ENCODE measurements at places on chromosomes 5 and 9.

GRCh38 chr9:84736081-84736480 lies 66.6 kb downstream of the NTRK2 start:
- no peak for DNase-seq

GRCh38 chr5:961711-962240 lies 46.8 kb upstream of the NKD2 start:
- no peak for DNase-seq

DNA sequence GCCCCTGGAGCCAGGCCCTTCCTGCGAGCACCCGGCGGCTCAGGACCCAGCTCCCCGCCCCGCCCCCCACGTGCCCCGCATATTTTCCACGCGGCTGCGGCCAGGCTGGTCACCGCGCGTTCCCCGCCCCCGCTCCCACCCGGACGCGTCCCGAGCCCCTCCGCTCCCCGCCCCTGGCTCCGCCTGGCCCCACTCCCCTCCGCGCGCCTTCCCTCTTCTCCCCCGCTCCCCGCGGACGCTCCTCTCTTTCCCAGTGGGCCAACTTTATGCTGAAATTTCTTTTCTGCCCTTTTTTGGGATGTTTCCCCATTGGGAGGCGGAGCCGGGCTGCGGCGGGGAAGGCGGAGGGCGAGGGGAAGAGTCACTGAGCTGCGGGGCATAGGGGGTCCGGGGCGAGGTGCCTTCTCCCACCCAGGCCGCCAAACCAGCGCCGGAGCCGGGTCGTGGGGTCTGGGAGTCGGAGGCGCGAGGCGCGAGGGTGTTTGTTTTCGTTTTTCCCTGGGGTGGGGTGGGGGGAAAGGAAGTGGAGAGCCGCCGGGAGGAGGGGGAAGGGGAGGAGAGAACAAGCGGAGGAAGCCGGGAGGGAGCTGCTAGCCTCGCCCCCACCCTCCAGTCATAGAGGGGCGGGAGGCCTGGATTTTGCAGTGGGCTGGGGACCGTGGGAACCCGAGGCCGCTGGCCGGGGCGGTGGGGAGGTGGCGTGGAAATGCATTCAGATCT lies 1.0 kb upstream of the TPM2 start:
- DNase-seq, result no peak

- DNase-seq, result no peak
These were observed 52.2 kb downstream of the COL5A1 start for GRCh38 chr9:134693641-134694367.

DNA sequence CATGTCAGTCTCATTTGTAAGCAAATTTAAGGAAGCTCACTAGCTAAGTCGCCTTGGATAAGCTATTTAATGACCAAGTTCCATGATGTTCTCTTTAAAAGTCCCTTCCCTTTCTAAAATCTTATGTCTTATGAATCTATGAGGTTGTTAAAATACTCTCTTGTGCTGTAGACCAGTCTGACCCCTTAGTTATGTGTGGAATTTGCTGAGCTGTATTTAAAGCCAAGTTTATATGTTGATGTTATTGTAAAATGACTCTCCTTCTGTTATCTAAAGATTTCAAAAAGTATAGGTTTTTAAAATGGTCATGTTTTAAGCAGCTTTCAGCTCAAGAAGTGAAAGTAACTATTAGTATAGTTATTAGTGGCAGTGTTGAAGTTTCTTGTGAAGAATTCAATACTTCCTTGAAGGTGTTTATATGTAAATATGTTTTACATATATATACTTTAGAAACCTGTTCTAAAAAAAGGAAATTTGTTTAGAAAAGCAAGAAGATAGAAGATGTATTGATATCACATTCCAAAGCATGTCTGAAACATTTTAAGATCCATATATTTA lies 92.2 kb downstream of the CDC42SE2 start:
- no peak for DNase-seq

- no peak for DNase-seq
These were observed 36.4 kb downstream of the MTX3 start for GRCh38 chr5:79954620-79955019.

DNA sequence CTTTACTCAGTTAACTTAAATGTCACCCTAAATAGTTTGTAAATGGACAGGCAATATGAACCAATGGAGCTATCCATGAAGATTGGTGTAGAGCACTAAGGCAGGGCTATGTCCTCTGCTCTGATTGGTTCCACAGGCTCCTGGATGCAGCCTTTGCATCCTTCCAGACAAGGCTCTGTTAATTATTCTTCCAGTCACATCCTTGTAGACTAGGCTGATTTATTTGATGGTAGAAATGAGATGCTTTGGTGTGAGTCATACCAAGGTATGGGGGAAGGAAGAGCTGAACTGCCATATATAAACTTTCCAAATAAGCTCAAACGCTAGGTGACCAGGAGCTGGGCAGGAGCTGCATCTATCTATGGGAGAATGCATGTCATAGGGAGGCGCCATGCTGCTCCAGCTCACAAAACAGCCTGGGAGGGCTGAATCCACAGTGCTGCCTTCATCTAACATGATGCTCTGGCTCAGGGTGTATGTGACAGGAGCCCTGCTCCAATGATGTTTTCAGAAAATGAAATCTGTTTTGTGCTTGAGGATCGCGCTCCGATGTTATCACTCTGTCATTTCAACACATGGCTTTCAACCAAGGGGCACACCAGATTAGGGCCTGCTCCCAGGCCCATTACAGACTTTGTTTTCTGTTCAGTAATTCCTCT lies 818.0 kb upstream of the ZNF608 start:
- DNase-seq, result no peak

- DNase-seq, result no peak
These were observed 48.7 kb downstream of the RICTOR start for GRCh38 chr5:39025456-39025855.

- DNase-seq, result no peak
These were observed 134.1 kb downstream of the ARL15 start for GRCh38 chr5:54176066-54176830.

DNA sequence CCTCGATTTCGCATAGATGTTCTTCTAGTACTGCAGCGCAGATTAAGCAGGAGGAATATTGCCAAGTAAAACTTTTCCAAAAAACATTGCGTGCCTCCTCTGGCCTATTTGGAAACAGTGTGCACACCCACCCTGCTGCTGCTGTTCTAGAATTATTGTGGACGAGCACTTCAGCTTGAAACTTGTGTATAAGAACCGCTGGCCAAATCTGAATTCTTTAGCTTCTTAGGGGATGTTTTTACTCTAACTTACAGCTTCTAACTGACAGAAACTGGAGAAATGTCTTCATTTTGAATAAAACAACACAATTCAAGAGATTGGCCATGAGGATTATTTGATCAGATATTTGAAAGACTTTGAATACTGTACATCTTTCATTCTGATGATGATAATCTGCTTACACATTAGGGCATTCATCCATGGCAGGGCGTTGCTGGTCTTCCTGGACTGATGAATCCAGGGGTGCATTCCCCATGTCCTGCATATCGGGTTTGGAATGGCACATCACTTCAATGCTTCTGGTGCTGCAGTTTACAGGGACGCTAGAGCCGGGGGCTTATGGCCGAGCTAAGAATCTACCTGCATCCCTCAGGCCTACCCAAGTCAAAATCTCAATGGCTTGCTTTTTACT lies 6.5 kb downstream of the ADAMTS16 start:
- DNase-seq, result no peak

- no peak for DNase-seq
These were observed 6.7 kb upstream of the CDH6 start for GRCh38 chr5:31186672-31187267.

GRCh38 chr5:104186510-104186909 lies 623.9 kb upstream of the NUDT12 start:
- DNase-seq, result no peak

DNA sequence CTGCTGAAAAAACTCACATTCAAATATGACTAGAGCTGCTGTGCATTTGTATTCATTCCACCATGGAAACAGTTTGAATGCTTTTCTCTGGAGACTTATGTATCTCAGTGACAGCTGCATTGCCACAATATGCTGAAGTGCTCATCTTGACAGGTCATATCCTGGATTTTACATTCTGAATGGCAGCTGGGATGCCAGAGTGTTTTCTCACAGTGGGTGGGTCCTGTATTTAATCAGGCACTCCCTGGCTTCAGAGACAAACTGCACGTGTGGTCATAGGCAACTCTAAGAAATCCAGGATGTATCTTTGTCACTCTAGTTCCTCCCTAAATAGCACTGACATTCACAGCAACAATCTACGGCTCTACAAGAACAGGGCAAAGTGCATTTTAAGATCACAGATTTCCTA lies 75.6 kb downstream of the ST8SIA4 start:
- no peak for DNase-seq

DNA sequence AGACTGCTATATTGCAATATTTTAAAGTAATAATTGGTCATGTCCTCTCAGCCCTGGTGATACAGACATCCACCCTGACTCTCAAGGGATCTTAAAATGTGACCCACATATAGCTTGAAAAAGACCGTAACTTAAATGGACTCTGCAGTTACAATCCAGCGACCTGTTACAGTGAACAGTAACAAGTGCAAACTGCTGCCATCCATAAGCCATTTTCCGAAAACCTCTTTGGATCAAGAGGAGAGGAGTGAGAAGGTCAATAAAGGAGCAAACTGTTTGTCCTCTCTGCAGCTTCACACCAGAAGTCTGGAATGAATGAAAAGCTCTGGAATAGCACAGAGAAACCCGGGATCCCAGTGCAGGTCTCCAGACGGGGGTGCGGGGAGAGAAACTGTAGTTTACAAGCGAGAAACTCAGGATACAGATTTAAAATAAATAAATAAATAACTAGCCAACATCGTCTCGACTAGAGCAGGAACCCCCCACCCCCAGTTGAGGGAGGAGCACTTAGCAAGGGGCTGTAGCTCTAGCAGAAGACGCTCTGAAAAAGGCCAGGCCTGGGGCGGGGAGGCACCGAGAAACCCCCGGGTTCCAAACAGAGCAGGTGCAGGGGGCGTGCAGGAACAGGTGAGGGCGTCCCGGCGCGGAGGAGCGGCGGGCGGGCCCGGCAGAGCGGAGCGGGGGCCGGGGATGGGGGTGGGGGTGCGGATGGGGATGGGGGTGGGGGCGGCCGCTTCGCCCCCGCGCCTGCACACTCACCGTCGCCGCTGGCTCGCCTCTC lies 572 bp downstream of the ZDHHC21 start:
- peak; percentile 48 for DNase-seq

DNA sequence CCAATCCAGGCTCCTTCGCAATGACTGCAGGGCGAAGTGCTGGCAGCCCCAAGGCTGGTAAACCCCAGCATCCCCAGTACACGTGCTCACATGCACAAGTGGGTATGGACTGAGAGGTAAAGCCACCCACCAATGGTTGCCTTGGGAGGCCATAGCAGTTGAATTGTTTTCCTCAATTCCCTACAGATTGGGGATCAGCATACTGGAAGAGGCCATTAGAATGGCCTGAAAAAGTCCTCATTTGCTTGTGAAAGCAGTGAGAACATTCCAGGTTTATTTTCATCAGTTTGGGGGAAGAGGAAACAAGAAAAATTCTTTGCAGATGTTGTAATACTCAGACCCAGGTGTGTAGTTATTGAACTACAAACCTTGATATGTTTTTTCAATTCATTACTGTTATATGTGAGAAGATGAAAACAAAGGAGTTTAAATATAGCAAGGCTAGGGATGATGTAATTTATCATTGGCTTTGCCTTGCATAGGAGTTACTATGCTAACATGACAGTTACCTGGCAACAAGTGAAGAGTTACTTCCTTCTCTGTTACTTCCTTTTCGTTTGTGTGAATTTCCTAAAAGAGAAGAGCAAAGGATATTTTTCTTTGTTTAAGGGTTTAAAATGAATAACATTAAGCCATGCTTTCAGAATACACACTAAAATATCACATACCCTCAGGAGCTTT lies 36.4 kb downstream of the MTMR12 start:
- DNase-seq, result no peak

- no peak for DNase-seq
These were observed 28.8 kb upstream of the TAL2 start for GRCh38 chr9:105633411-105633810.

DNA sequence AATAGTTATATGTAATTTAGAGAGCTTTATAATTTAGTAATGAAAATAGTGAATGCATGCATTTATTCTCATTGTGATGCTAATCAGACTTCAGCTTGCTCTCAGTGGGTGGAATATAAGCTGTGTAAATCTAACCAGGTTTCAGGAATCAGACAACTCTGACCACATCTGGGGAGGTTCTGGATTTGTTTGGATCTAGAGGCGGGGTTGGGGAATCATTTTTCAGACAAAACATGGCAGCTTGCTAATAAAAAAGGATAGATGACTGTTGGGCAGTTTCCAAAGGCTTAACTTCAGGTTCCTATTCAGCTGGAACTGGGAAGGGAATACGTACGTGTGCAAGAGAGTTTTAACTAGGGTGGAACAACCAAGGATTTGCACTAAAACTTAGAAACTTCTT lies 43.2 kb upstream of the MAMDC2 start:
- DNase-seq, result no peak

GRCh38 chr5:107893642-107894041 lies 222.9 kb upstream of the EFNA5 start:
- no peak for DNase-seq

DNA sequence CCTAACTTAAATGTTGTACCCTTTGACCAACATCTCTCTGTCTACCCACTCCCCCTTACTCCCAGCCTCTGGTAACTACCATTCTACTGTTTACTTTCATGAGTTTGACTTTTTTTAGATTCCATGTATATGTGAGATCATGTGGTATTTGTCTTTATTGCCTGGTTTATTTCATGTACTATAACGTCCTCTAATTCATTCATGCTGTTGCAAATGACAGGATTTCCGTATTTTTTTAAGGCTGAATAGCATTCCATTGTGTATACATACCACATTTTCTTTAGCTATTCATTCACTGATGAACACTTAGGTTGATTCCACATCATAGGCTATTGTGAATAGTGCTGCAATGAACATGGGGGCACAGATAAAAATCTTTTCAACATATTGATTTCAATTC lies 11.8 kb upstream of the NDUFB6 start:
- DNase-seq, result no peak

- DNase-seq, result peak; percentile 23
These were observed 17.4 kb upstream of the IL13 start for GRCh38 chr5:132640613-132641012.

GRCh38 chr5:170923910-170924620 lies 62.2 kb downstream of the RANBP17 start:
- DNase-seq, result no peak

- no peak for DNase-seq
These were observed 13.7 kb downstream of the SYK start for GRCh38 chr9:90815183-90815943.

DNA sequence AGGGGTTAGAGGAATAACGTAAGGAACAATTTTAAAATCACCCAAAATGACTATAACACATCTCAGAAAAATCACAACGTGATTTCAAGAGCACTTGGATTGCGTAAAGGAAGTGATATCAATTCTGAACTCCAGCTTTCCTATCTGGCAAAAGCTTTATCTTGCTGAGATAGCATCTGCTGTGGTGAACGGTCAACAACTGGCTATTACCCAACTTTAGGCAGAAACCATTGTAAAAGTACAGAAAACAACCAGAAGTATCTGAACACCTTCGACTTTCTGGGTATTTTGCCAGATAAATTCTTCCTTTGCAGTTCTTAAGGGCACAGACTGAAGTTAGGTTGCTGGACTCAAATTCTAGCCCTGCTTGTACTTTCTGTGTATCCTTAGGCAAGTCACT lies 9.2 kb downstream of the ABLIM3 start:
- no peak for DNase-seq

Measured in stimulated activated naive CD8-positive, alpha-beta T cell treated with anti-CD3 and anti-CD28 coated beads, Interleukin-15, amount 100 ng/mL, for 72 hours (primary cell).